ENCODE measurements at places on chromosomes 16 and 17.

DNA sequence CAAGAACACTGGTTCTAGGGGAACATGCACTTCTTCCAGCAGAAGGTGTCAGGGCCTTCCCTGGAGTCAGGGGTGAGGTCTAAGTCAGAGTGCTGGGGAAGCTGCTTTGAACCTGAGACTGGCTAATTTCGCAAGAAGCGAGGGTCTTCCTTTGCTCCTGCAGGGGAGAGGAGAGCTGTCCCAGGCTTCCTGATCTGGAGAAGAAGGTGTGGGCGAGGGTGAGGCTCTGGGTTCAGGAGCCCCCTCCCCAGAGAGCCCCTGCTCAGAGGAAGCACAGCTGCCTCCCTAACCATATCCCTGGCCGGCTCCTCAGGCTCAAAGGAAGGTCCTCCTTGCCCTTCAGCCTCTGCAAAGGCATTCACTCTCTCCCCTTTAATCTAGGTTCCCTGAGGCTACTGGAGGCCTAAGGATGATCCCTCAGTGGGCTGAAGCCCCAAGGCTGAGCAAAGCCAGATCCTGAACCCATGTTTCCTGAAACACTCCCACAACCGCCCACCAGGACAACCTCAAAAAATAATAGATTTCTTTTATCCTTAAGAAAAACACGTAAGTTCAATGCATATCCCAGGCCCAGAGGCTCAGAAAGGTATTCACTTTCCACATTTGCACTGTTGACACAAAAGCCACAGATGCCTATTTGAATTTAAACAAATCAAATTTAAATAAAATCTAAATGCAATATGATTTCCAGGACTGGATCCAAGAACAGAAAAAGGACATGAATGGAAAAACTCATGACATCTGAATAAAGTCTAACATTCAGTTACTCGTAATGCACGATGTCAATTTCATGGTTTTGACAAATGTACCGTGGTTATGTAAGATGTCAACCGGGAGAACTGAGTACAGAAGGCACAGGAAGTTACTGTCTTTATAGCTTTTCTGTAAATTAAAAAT, 71.5 kb upstream of the RCVRN start:
- no peak for DNase-seq

DNA sequence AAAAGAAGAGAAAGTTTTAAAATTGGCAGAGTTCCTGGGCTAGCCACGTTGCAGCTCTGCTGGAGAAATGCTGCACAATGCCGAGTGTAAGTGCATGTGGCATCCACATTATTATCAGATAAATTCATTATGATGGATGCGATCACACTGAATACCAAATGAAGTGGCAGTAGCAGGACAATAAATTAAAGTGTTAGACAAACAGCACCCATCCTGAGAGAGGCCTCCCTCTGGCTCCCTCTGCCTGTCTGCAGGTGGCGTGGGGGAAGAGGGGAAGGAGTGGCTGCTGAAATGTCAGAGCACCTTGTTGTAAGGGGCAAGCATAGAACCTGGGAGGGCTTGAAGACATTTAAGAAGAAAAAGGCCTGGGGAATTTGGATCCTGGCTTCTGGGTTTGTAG, 324.1 kb downstream of the HAPSTR1 start:
- no peak for DNase-seq

- no peak for DNase-seq
Observed at GRCh38 chr17:48643697-48644012, 17.5 kb upstream of the HOXB9 start.

DNA sequence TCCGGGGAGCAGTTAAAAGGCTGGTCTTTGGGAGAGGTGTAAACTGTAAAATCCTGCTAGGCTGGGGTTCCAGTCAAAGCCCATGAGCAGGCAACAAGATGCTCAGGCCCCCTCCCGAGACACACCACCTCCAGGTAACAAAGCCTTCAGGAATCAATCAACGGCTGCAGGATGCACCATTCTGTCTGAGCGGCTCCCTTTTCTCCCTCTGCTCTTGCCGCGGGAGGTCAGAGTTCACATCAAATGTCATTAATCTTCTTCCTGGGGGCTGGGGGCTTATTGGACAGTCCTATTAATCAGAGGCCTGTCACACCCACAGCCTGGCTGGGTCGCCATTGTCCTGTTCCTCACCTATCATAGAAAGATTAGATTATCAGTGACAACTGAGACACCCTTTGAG, 11.9 kb upstream of the CCDC182 start:
- DNase-seq: no peak
